Midbrain (tissue), 1 donor: ENCODE measurements at places on chromosomes 2 and 18.

GRCh38 chr2:86298411-86299390, 38.7 kb downstream of the REEP1 start:
- DNase-seq, result peak; percentile 66

GRCh38 chr2:39183673-39184072, 60.1 kb downstream of the CDKL4 start:
- DNase-seq, result no peak

GRCh38 chr2:98827625-98828368, 96.9 kb upstream of the MGAT4A start:
- DNase-seq, result no peak

DNA sequence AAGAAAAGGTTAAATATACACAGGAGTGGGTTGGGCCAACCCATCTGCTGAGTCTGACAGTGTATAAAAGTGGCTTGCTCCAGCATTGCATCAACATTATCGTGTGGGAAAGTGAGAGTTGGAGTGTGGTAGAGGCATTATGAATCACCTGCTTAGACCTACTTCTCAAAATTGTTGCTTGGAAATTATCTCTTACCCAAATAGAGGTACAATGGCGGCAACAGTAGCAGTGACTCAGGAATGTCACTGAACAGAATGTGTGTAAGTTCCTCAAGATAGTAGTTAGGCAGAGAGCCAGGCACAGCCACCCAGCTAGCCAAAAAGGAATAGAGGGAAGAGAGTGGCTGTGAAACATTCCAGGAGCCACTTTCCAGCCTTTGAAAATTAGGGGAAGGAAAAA, 616.0 kb downstream of the NUP35 start:
- no peak for DNase-seq

DNA sequence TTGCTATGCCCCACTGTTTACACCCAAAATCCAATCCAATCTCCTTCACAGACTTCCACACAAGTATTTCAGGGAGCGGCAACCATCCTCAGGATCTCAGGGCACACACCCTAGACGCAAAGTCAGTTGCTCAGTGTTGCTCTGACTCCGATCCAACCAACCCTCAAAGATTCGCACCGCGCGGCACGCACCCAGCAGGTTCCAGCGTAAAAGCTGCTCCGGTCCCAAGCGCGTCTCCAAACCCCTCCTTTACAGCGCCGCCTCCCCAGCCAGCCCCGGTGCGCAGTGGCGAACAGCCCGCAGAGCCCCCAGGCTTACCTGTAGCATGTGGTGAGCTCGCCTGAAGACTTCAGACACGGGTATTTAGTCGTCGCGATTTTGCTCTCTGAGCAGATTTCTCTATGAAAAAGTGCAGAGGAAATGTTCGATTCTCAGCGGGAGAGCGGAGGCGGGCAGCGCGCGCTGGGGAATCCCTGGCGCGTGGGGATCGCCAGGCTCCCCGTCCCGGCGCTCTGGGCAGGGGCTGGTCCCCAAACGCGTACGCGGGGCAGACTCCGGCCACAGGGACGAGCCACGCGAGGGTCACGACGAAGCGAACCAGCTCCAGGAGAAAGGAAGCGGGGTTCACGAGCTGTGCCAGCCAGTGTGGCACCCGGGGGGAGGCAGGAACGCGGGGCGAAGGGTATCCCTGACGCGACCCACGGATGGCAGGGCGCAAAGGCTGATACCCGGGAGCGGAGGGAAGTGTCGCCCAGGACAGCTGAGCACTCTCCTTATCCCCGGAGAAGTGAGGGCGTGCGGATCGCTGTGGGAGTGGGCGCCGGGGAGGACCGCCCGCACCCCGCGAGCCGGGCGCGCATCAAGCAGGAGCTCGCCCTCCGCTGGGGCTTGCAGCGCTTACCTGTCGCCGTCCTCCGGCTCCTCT, 650 bp downstream of the CCBE1 start:
- DNase-seq, result no peak

DNA sequence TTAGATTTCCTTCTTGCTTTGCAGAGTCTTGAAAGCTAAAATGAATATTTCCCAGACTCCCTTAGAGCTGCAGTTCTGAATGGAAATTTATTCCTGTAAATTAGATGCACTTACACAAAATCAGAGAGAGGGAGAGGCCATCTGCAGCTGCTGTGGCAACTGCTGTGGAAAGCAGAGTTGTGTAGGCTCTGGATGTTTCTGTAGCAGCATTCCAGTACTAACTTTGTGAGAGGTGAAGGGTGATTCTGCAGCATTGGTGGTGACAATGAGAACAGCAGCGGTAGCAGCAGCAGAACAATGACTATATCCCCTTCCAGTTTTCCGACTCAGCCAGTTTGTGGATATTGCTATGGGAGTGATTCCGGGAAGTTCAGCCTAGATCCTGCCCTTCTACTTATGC, 433.0 kb upstream of the REG3G start:
- no peak for DNase-seq

- DNase-seq, result no peak
Measured at GRCh38 chr2:25524507-25524906, 148.9 kb downstream of the DTNB start.

GRCh38 chr2:38731684-38732221, 19.4 kb downstream of the SRSF7 start:
- no peak for DNase-seq

DNA sequence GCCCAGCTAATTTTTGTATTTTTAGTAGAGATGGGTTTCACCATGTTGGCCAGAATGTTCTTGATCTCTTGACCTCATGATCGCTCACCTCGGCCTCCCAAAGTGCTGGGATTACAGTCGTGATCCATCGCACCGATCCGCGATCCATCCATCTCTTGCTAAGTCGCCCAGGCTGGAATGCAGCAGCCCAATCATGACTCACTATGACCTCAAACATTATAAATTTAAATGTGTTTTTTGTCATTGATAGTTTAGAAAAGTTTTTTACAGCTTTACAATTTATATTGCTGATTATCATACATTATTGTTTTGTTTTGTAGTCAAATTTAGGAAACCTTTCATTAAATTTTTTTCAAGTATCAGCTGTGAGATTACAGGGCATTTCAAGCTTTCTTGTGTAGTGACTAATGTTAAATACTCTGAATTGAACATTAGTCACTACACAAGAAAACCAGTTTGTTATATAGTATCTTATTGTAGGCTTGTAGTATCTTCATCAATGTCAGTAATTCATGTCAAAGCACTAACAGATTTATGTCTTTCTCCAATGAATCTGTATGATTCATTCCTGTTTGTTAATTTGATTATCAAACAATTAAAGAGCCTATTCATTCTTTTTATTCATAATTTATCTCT, 37.5 kb downstream of the NR4A2 start:
- DNase-seq, result no peak

DNA sequence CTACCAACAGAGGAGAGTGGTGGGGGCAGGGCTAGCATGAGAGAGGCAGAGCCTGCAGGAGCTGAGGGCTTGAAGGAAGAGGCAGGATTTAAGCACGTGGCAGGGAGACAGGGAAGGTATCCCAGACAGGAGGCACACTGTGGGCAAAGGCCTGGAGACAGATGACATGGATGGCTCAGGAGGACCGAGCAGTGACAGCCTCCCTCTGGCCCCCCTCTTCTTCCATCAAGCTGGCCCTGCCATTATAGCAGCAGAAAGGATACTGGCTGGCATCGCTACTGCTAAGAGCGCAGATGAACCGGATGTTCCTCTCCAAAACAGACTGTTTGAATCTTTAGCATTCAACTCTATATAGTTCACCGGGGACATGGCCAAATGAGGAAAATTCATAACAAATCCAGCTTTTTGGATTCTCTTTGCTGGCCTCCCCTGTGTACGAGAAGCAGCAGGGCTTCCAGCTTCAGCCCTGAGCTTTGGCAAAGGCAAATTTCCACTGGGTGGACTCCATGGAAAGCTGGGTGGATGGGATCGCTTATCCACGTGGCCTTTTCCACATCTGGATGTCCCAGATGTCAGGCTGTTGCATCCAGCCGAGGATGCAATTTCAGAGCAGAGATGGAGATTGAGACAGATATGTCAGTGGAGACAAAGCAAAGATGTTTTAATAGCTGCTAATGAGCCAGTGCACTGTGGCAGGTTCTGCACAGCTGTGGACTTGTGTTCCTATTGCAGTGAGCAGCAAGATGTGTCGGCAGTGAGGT, 36.2 kb downstream of the CAPN13 start:
- no peak for DNase-seq

DNA sequence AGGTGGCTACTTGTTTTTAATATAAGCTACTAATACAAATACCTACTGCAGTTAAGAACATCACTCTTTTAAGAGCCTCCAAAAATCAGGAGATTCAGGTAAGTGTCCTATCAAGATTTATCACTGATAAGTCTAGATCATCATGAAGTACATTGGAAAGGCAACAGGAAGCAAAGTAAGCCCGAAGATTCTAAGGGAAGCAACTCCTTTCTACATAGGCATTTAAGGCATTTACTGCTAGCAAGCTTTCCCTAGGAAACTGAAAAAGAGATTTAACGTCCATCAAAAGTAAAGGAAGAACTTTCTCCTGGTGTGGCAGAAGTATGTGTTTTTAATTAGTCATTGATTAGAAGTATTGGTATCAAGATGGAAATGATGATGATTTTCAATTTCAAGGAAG, 3.7 kb downstream of the STK17B start:
- DNase-seq, result no peak

GRCh38 chr2:27730261-27730662, 41.3 kb upstream of the MRPL33 start:
- no peak for DNase-seq

GRCh38 chr2:419687-420317, 131.9 kb upstream of the ALKAL2 start:
- DNase-seq, result no peak

DNA sequence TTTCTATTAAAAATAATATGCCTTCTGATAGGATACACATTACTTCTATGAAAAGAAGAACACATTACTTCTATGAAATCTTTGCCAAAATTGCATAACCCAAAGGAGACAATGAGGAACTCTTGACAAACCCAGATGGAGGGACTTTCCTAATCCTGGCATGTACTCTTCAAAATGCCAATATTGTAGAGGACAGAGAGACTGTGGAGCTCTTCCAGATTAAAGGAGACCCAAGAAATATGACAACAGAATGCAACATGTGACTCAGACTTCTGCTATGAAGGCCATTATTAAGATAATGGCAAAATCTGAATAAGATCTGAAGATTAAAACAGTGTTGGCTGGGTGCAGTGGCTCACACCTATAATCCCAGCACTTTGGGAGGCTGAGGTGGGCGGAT, 22.2 kb downstream of the SOWAHC start:
- no peak for DNase-seq

DNA sequence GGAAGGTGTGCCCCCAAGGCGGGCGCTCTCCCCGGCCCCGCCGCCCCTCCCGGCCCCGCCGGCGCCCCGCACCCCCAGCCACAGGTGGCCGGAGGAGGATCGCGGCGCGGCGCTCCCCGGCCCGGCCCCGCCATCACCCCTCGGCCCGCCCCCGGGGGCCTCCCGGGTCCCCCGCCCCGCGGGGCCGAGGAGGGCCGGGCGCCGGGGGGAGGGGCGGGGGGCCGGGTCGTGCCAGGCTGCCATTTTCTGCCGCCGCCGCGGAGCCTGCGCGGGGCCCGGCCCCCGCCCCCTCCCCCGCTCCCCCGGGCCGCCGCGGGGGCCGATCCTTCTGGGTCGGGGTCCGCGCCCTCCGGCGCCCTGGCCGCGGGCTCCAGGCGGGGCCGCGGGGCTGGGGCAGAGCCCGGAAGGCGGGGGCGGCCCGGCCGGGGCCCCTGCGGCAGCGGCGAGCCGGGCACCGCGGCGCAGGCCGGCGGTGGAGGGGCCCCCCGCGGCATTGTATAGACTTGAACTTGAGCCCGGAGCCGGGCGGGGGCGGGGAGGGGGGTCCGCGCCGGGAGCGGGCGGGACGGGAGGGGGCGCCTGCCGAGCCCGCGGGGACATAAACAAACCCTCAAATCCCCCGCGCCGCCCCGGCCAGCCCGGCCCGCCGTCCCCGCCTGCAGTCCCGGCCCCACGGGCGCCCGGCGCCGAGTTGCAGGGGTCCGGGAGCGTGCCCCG, 556 bp downstream of the DNMT3A start:
- DNase-seq, result peak; percentile 54

DNA sequence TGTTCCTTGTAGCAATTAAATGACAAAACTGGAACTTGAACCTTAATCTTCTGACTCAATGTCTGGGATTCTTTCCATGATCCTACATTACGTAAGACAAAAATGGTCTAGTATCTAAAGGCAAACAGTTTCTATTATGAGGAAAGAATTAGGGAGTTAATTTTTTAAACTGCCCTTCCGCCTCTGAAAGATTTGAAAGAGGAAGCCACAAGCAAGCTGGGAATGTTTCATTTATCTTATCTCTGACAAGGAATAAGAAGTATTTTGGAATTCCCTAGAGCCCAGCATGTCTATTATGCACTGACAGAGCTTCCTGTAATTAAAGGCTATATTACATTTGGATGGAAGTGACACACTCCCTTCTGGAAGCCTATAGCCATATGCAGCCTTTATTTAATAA, 558.8 kb upstream of the CDH2 start:
- no peak for DNase-seq

- DNase-seq, result no peak
Measured at GRCh38 chr18:62523255-62523588, 397 bp downstream of the ZCCHC2 start.

GRCh38 chr18:62327977-62328376, 2.9 kb downstream of the TNFRSF11A start:
- DNase-seq, result no peak

- DNase-seq, result no peak
Measured at GRCh38 chr2:66852953-66853352, 418.0 kb downstream of the MEIS1 start.

DNA sequence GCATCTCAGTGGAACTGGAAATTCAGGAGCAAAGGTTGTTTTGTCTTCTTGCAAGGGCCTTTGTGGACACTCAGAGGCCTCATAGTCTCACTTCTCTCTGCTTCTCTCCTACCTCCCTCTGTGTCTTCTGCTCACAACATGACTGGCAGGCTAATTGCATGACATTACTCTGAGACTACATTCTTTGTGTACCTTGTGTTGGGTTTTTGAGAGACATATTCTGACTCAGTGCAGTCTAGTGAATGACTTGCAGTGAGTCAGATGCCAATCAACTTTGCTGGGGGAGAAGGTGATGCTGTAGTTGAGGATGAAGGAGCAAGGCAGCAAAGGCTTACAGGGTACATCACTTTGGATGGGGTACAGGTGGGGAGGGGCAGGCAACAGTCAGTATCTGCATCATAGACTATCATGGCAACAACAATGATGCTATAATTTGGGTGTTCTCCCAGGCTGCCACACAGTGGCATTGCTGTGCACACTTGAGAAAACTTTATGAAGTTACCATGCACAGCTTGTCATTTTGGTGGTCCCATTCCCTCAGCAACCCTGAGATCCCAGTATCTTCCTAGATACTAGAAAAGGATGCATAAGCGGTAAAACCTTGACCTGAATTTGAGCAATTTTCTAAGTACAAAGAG, 69.3 kb upstream of the SLC16A14 start:
- no peak for DNase-seq

GRCh38 chr2:9717886-9718451, 87.2 kb upstream of the YWHAQ start:
- no peak for DNase-seq

GRCh38 chr18:45617284-45617683, 2.0 kb downstream of the SLC14A2 start:
- DNase-seq, result no peak

GRCh38 chr2:157254041-157254440, 3.5 kb upstream of the GALNT5 start:
- DNase-seq, result no peak
